ENCODE measurements at places on chromosomes 4 and X. TPM values are rescaled to one million over a fixed set of nuclear protein-coding genes. Genes with fewer than 3 reads are reported as not detected.

The CLDN2 gene
- total RNA-seq = not detected

The PDCL2 gene
- total RNA-seq = not detected

The IGSF1 gene
- total RNA-seq = not detected

The FAAH2 gene
- not detected for total RNA-seq

The FGB gene
- 0.86 TPM for total RNA-seq

The PDZD11 gene
- 92.9 TPM for total RNA-seq

The SCRG1 gene
- total RNA-seq = not detected

The FAM47B gene
- total RNA-seq = not detected

The NLGN4X gene
- total RNA-seq = not detected

The DCAF4L1 gene
- not detected for total RNA-seq

The SLIT2 gene
- 47.0 TPM for total RNA-seq

The ZNF674 gene
- total RNA-seq = 0.58 TPM

The DCAF8L2 gene
- not detected for total RNA-seq

The SLC49A3 gene
- 1.9 TPM for total RNA-seq

The RPS6KA3 gene
- total RNA-seq = 25.3 TPM

The CXCL1 gene
- 17.7 TPM for total RNA-seq

The TMPRSS11A gene
- total RNA-seq = not detected

Data from myometrial cell (primary cell).